NCI-H1105 treated with DMSO at 0.1 percent for 48 hours (cell line): ENCODE measurements at places on chromosomes 13 and 19.

DNA sequence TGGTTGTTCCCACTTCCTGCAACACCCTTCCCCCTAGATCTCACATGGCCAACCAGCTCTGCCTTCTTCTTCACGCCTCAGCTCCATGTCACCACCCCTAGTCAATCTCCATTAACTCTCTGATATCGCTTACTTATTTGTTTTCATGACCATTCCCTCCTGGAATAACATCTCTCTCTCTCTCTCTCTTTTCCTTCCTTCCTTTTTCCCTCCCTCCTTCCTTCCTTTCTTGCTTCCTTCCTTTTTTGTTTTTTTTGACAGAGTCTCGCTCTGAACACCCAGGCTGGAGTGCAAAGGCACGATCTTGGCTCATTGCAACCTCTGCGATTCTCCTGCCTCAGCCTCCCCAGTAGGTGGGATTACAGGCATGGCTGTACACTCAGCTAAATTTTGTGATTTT, 44.9 kb upstream of the ADGRL1 start:
- DNase-seq, result no peak

GRCh38 chr19:30881930-30882329, 467.3 kb downstream of the TSHZ3 start:
- no peak for DNase-seq

DNA sequence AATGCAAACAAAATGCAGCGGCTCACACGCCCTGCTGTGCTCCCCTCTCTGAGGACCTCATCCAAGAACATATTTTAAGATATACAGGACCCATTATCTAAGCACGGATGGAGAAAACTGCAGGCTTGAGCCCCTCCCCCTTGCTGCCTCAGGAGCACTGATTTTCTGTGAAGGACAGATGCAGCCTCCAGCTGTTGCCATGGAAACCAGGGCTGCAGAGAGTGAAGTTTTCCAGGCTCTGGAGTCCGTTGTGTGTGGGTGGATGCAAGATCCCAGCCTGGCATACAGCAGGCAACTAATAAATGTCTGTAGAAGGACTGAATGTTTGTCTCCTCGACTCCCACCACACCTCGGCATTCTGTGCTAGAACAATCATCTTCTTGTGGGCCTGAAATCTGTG, 105.6 kb upstream of the PEG3 start:
- DNase-seq, result no peak

- no peak for DNase-seq
Measured at GRCh38 chr19:29806098-29806866, 5.5 kb upstream of the CCNE1 start.

DNA sequence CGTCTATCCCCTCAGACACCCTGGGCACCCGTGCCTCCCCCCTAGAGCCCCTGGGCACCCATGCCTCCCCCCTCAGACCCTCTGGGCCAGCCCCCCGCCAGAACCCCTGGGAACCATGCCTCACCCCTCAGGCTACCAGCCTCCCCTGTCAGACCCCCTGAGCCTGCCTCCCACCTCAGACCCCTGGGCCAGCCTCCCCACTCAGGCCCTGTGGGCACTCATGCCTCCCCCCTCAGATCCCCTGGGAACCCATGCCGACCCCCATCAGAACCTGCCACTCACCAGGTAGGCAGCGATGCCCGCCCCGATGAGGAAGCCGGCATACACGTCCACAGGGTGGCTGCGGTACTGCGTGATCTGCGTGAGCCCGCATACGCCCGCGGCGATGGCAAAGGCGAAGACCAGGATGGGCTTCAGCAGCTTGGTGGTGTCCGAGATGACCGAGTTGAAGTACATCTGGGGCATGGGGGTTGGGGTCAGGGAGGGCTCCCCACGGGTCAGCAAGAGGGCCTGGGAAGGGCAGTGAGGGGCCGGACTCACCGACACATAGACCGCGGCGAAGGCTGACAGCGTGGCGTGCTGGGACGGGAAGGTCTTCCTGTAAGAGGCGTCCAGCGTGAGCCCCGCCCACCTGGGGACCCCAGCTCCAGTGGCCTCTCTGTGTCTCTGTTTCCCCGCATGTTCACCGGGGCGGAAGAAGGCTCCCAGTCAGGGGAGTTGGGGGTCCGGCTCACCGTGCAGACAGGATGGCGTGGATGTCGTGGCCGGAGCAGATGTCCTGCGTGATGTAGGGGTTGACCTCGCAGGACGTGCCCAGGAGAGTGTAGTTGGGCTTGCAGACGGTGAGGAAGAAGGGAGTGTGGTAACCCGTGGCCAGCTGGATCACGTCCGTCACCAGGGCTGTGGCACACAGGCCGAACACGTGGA, 7.3 kb downstream of the PLPPR3 start:
- DNase-seq, result no peak

DNA sequence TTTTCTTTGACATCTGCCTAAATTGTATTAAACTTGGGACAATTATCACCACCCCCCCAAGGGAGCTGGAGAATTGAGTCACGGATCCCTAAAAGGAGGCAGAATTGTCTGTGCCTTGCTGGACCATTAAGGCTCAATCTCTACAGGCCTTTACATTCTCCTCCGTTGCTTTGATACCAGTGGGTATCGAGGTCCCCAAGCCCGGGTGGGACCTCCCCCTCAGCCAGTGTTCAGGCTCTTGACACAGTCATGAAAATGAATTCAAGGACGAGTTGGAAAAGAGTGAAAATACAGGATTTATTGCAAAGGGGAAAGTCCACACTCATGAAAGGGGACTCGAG, 5.6 kb downstream of the PPP1R15A start:
- DNase-seq, result no peak

GRCh38 chr19:1700733-1701663, 48.6 kb upstream of the TCF3 start:
- DNase-seq, result no peak

DNA sequence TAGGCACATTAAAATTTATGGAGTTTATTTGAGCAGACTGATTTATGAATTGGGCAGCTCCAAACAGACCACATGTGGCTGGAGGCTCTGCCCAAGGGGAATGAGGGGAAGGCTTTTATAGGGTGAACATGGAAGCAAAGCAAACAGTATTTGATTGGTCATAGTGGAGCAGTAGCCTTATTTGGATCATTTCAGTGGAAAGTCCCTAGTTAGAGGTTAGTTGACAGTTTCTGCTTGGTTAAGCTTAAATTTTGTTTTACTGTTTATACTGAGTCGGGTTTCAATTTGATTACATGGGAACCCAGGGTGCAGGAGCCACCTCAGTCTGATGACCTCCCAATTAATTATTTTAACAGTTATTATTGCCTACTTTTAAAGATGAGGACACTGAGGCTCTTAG, 140.5 kb downstream of the NDFIP2 start:
- DNase-seq, result no peak
